Stimulated activated CD4-positive, alpha-beta T cell treated with anti-CD3 and anti-CD28 coated beads, Interleukin-4, amount 100 ng/mL, for 24 hours (primary cell): ENCODE measurements at places on chromosomes 16 and 17.

- no peak for DNase-seq
Observed at GRCh38 chr17:83012868-83013778, 66.3 kb upstream of the METRNL start.

GRCh38 chr17:17359271-17359670 is 56.1 kb downstream of the NT5M start:
- DNase-seq: no peak

- no peak for DNase-seq
Observed at GRCh38 chr17:65856865-65857264, 295.4 kb upstream of the AXIN2 start.

DNA sequence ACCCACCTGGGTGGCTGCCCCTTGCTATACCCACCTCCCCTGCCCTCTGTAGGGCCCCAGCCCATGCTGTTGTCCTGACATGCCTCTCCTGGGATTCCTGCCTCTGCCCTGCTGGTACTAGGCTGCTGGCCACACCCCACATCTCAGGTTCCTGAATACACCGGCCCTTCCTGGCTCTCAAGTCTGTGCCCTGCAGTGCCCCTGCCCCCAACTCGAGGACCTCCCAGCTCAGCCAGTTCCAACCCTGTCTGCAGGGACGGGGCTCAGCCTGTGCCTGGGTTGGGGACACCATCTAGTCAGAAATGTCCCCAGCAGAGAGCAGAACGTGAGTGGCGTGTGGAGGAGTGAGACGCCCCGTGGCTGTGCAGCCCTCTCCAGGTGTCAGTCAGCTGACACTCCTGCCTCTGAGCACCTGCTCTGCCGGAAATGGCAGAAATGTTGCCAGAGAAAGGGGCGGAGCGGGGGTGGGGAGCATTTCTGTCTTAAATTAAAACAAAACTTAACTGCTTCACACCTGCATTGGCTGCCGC is 28.7 kb downstream of the ACSF3 start:
- DNase-seq: peak; percentile 49

- DNase-seq: no peak
Observed at GRCh38 chr16:72989579-72990551, 58.1 kb downstream of the ZFHX3 start.

- DNase-seq: no peak
Observed at GRCh38 chr16:3348547-3349167, 7.0 kb upstream of the OR2C1 start.

DNA sequence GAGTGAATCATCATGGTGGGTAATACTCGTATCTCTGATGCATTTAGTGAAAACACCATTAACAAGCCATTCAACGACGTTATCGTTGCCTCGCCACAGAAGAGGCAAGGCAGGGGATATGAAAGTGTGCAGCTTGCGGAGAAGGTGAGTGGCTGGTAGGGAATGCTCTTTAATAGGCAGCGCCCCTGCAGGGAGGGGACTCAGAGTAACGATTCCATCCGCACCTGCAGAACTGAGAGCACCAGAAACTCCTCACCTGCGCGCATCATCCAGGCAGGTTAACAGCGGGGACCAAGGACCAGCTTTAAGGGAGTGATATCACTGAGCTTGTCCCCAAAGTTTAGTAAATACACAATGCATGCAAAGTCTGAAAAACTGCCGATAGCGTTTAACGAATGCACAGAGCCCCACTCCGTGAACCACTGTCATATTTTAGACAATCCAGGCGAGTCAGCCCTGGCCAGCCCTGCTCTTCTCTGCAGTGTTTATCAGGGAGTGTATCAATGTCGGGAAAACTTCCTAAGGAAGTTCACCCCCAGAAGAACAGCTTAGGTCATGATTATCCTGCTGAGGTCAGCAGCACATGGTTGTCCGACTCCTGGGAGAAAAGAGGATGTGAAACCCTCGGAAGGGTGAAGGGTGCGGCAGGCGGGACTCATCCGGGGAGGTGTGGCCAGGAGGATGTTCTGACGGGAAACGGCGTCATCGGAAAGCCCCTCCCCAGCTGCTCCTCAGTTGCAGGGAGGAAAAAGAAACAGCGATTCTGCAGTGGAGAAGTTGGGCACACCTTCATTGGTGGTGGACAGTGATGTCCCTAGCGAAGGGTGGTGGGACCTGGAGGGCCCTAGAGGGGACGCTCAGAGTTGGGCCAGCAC is 68.5 kb upstream of the DNAH17 start:
- DNase-seq: peak; percentile 54

DNA sequence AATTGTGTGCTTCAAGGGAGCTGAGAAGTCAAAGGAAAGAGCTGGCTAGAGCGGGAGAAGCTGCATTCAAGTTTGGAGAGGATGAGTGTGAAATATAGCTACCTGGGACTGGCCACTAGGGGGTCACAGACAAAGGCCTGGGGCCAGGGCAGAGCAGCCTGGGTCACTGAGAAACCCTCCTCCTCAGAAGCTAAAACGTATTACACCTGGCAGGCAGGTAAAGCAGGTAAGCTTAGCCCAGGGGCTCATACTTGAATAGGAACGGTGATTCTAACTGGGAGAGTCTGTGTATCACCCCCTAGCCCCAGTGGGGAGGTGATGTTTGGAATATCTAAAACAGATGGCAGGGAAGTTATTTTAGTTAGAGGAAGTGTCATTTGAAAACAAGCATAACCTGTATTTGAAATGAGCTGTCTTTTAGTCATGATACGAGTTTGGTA is 6.8 kb downstream of the KRT37 start:
- DNase-seq: no peak

DNA sequence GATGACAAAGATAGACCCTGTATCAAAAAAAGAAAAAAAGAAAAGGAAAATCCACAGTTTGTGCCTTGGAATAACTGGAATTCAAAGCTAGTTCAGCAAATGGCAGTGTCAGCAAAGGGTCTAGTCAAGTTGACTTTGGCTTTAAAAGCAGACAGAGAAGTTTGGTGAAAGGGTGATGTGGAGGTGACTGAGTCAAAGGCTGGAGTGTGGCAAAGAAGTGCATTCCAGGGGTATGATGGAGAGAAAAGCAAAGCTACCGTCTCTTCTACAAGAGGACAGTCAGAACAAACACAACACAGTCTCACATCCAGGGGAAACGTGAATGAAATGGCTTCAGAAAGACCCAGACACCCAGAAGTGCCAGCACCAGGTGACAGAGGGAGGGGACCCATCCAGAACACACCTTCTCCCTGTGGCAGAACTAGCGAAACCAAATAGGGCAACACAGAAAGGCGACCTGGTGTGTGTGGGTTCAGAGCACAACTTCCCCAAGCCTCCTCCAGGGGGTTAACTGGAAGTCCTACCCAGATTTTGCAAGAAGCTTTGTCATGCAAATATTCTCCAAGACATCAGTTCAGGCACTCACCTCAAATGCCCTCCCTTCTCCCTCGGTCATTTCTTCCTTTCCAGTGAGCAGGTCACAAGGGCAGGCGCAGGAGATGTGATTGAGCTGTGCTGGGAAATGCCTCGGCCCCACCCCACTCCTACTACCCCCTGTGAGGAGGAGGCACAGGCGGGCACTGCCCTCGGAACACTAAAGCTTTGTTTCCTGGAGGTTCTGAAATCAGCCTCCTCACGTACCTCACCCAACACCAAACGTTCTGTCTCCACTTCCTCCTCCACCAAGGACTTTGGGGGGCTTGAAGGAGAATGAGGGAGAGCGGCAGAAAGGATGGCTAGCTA is 481.9 kb downstream of the SOX9 start:
- DNase-seq: no peak

DNA sequence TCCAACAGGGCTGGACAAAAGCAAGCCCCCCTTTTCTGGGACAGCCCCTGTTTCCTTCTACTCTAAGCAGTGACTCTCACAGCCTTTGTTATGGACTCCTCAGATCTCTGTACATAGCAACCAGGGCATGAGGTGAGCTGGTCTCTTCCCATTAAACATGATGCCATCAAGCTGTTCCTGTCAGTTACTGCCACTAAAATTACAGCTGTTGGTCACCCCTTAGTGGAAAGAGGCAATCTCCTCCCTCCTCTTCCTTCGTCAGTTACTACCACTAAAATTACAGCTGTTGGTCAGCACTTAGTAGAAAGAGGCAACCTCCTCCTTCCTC is 95.2 kb upstream of the SMIM36 start:
- DNase-seq: no peak

DNA sequence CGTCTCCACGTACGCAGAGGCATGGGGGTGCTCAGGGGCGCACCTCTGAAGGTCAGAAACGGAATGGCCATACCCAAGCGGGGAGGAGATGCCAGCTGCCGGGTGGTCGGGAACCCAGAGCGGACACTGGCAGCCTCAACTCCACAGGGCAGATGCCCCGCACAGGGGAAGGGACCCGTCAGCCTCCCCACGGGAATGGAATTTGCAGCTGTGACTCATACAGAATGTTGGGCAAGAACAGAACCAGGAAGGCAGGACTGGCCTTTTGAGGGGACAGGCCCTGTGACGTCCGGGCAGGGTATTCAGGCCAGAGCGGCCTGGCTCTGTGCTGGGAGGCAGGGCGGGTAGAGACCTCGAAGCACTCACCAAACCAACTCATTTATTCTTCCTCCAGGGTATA is 7.5 kb downstream of the TK1 start:
- DNase-seq: no peak
